KG1 (cell line): ENCODE measurements at places on chromosomes 16 and 17.

- DNase-seq = no peak
Measured at GRCh38 chr16:49352892-49353291, 20.7 kb upstream of the C16orf78 start.

DNA sequence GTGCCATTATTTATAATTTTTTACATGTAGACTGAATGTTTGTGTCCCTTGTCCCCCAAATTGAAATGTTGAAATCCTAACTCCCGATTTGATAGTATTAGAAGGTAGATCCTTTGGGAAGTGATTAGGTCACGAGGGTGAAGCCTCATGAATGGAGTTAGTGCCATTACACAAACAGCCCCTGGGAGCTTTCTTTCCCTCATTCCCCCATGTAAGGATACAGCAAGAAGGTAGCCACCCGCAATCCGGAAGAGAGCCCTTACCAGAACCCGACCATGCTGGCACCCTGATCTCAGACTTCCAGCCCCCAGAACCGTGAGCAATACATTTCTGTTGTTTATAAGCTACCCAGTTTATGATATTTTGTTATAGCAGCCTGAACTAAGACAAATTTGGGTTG lies 143.2 kb downstream of the NPIPB5 start:
- no peak for DNase-seq

DNA sequence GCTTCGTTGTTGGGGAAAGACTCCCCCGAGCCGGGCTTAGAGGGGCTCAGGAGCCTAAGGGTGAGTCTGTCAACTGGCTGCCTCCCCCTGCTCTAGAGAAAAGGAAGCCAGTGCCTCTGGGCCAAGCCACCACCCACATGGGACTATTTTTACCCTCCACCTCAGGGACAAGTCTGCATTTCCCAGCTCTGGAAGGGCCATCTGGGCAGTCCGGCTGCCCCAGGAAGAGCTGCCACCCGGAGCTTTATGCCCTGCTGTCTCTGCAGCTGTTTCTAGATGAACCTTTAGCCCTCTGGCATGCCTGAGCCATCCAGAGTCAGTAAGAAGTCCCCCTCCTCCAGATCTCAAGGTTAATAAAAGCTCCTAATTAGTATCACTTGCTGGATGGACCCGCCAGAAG lies 5.3 kb upstream of the RPRML start:
- no peak for DNase-seq

- DNase-seq = no peak
Measured at GRCh38 chr16:17496891-17497290, 26.1 kb upstream of the XYLT1 start.

DNA sequence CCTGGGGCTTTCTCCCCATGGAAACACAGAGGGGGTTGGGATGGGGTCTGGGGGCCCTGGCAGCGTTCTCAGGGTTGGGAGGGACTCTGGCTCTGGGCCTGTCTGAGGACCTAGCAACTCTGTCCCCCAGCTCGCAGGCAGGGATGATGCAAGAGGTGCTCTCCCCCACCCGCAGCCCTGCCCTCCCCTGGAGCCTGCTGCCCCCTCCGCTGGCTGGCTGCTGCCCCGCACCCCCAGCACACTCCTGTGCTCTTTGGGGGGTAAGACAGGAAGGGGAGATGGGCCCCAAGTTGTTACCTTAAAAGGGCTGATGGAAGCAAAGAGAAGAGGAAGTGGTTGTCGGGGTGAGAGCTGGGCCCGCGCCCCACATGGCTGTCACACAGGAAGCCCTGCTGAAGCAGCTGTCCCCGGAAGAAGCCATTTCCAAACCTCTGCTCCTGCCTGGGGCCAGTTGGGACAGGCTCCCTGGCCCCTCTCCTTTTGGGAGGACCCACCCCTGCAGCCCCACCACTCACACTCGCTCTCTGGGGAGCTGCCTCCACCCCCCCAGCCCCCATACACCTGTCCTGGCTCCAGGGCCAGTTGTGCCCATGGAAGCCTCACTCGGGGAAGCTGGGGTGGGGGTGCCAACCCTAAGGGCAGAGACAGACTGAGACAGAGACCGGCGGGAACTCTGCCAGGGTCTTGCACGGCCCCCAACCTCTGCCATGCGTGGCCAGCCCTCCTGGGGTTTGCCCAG lies 2.5 kb downstream of the CORO1A start:
- peak; percentile 97 for DNase-seq

GRCh38 chr17:57256708-57257112 lies 387 bp downstream of the MSI2 start:
- DNase-seq = no peak

GRCh38 chr17:61746248-61746985 lies 116.9 kb downstream of the BRIP1 start:
- no peak for DNase-seq

DNA sequence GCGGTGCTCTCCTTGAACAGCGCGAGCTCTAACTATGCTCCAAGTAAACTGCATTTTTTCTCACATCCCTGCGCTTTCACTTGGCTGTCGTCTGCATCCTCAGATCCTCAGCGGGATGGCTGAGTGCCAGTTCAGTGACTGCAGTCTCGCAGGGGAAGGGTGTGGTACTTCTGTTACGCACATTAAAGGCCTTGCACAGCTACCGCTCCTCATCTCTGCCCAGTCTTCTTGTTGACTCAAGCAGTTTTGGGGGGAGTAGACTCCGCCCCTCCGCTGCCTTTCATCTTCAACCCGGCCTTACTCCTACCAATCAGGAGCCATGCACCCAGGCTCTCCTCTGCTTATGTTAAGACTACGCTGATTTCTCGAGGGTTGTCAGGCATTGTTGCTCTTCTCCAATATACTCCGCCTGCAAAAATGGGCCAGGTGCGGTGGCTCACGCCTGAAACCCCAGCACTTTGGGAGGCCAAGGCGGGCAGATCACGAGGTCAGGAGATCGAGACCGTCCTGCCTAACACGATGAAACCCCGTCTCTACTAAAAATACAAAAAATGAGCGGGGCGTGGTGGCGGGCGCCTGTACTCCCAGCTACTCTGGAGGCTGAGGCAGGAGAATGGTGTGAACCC lies 10.0 kb downstream of the ATP5PD start:
- DNase-seq = no peak

DNA sequence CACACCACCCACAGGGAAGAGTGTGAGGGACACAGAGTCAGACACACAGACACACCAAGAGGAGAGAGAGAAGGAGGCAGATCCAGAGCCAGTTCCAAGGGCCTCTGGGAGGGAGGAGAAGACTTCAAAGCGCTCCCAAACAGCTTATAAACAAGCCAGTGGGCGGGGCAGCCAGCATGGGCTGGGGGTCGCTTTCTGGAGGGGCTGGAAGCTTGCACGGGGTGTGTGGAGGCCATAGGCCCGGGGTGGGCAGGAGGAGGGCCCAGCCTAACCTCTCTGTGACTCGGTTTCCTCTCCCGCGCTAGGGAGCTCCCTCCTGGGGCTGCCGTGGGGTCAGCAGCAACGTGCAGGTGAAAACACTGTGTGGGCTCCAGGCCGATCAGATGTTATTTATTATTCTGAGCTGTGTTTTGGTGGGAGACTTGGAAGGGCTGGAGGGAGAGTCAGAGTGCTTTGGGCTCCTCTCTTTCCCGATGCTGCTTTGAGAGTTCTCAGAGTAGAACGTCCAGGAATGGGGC lies 2.5 kb upstream of the WFIKKN2 start:
- no peak for DNase-seq

- DNase-seq = no peak
Measured at GRCh38 chr17:71613996-71614395, 506.8 kb upstream of the SOX9 start.

DNA sequence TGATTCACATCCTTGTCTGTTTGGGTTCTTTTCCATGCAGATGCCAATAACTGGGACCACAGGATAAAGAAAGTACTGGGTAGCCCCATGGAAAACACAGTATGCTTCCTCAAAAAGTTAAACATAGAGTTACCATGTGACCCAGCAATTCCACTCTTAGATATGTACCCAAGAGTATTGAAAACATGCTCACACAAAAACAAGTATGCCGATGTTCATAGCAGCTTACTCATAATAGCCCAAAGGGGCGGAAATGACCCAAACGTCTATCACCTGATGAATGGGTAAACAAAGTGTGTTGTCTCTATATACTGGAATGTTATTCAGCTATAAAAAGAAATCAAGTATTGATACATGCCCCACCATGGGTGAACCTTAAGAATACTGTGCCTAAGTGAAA lies 55.4 kb downstream of the CYB5B start:
- DNase-seq = no peak

DNA sequence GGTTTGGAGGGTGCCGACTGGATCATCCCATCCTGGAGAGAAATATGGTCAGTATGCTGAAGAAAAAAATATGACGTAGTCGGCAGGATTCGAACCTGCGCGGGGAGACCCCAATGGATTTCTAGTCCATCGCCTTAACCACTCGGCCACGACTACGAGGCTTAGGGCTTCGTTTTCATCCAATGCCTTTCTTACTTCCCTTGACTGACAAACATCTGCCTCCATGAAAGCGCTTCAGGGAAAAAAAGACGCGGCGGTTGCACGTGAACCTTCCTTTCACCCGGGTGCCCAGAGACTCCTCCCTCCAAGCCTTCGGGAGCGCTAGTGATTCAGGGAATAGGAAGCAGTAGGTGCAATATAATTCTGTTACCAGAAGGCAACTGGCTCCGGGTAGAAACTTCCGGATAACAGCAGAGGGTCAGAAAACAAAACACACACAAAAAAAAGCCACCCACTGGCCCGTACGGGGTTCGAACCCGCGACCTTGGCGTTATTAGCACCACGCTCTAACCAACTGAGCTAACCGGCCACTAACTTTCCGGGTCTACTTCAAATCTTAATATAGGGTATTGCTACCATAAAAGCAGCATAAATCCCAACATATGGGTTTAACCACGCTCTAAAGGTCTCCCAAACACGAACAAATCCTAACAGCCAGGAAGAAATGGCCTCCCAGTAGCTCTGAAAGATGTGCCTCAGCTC lies 16.3 kb upstream of the AURKB start:
- peak; percentile 41 for DNase-seq

GRCh38 chr16:4612977-4613635 lies 1.6 kb downstream of the UBALD1 start:
- no peak for DNase-seq

GRCh38 chr17:41271858-41272257 lies 3.6 kb upstream of the KRTAP9-7 start:
- no peak for DNase-seq

GRCh38 chr17:8884336-8884990 lies 17.0 kb upstream of the PIK3R6 start:
- no peak for DNase-seq

- peak; percentile 56 for DNase-seq
Measured at GRCh38 chr16:361872-362701, 8.3 kb downstream of the MRPL28 start.

DNA sequence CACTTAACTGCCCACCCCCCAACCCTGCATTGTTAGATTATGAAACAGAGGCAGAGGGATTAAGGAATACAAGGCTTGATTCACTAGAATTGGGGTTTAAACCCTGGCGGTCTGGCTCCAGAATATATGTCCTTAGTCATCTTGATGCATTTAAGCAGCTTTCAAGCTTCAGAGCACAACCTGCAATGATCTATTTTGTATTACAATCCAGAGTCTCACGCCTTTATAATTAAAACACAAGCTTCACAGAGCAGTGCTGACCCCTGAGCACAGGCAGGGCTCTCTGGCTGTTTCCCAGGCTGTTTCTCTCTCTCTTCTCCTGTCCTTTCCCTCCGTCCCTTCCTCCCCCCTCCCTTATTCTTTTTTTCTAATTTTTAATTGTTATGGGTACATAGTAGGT lies 209.1 kb downstream of the SPECC1 start:
- DNase-seq = no peak

DNA sequence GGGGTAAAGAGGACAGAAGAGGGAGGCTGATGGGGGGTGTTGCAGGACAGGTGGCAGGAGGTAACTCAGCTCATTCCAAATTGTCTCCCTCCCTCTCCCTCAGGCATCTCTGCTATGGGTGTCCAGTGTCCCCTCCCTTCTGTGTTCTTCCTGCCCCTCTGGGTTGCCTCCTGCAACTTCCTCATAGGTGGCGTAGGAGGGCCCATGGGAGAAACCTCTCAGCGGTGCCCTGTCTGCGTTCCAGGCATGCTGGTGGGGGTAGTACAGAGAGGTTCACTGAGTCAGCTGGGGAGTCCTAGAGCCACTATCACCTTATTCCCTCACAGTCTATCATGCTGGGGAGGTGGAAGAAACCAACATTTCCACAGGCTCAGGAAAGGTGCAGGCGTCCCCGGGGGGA lies 14.7 kb upstream of the ODF4 start:
- DNase-seq = no peak

DNA sequence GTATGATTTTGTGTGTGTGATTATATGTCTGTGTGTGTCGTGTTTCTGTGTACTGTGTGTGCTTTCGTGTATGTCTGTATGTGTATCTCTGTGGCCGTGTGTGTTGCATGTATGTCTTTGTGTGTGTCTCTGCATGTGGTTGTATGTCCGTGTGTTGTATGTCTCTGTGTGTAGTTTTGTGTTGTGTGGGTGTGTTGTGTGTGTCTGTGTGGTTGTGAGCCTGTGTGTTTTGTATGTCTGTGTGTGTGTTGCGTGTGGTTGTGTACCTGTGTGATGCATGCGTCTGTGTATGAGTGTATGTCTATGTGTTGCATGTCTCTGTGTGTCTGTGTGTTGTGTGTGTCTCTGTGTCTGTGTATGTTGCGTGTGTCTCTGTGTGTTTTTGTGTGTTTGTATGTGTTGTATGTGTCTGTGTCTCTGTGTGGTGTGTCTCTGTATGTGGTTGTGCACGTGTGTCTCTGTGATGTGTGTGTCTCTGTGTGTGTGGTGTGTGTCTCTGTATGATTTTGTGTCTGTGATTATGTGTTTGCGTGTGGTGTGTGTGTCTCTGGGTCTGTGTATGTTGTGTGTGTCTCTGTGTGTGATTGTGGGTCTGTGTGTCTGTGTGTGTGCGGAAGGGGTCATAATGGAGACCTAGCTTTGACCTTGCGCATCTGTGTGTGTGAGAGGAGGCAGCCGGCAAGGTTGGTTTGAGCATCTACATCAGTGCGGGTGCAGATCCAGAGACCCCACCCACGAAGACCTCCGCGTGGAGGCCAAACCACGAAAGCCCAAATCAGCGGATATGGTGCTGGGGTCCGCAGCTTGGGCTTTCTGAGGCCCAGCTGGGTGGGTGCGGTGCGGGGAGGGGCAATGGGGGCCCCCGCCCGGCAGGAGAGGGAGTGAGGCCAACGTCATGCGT lies 212.6 kb upstream of the GSE1 start:
- no peak for DNase-seq

DNA sequence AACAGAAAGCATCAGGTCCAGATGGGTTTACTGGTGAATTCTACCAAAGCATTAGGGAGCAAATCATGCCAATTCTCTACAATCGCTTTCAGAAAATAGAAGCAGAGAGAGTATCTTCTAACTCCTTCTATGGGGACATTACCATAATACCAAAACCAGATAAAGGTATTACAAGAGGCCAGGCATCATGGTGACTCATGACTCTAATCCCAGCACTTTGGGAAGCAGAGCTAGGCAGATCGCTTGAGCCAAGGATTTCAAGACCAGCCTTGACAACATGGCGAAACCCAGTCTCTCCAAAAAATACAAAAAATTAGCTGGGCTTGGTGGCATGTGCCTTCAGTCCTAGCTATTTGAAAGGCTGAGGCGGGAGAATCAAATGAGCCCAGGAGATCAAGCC lies 23.0 kb downstream of the HBQ1 start:
- DNase-seq = no peak

DNA sequence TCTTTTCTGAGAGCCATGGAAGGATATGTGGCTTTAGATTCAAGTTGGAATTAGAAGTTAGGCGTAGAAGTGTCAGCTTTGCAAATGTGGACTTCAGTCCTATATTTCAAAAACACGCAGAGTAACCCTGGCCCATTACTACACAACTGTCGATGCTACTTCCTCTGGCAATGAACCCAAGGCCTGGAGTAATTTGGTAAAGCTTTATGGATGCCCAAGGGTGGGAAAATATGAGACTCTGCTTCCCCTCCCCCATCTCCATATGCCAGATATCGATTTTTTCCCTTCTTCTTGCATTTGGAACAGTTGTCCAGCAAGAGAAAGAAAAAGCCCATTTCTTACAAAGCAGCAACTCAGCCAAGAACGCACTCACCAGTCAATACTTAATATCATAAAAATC lies 2.9 kb upstream of the MAP1LC3B start:
- no peak for DNase-seq
